Diencephalon (tissue), 1 donor: ENCODE measurements at places on chromosomes 16 and 17. TPM values are rescaled to one million over a fixed set of nuclear protein-coding genes. Genes with fewer than 3 reads are reported as not detected.

The FAM171A2 gene
- total RNA-seq = 51.4 TPM

The TBC1D3K gene
- total RNA-seq = not detected

The DHODH gene
- 3.9 TPM for total RNA-seq

The KRT33B gene
- total RNA-seq = not detected

The FGF11 gene
- 9.0 TPM for total RNA-seq

The CCL18 gene
- total RNA-seq = not detected

The PHOSPHO1 gene
- total RNA-seq = 2.5 TPM

The SULT1A2 gene
- 0.69 TPM for total RNA-seq

The NEURL4 gene
- 44.3 TPM for total RNA-seq

The C16orf92 gene
- not detected for total RNA-seq

The SLC5A2 gene
- total RNA-seq = 2.1 TPM

The NDEL1 gene
- 57.9 TPM for total RNA-seq

The TERF2IP gene
- total RNA-seq = 167 TPM

The TBC1D3D gene
- not detected for total RNA-seq

The FAAP100 gene
- 36.9 TPM for total RNA-seq

The PDE6G gene
- not detected for total RNA-seq

The OR1F1 gene
- 0.69 TPM for total RNA-seq

The TEKT1 gene
- total RNA-seq = 9.5 TPM

The HOXB9 gene
- not detected for total RNA-seq
